Effector CD8-positive, alpha-beta T cell (primary cell): ENCODE measurements at places on chromosomes 11 and 22.

GRCh38 chr11:134571301-134571700, 159.3 kb upstream of the B3GAT1 start:
- no peak for DNase-seq

GRCh38 chr11:76005756-76006155, 190.7 kb downstream of the UVRAG start:
- no peak for DNase-seq

DNA sequence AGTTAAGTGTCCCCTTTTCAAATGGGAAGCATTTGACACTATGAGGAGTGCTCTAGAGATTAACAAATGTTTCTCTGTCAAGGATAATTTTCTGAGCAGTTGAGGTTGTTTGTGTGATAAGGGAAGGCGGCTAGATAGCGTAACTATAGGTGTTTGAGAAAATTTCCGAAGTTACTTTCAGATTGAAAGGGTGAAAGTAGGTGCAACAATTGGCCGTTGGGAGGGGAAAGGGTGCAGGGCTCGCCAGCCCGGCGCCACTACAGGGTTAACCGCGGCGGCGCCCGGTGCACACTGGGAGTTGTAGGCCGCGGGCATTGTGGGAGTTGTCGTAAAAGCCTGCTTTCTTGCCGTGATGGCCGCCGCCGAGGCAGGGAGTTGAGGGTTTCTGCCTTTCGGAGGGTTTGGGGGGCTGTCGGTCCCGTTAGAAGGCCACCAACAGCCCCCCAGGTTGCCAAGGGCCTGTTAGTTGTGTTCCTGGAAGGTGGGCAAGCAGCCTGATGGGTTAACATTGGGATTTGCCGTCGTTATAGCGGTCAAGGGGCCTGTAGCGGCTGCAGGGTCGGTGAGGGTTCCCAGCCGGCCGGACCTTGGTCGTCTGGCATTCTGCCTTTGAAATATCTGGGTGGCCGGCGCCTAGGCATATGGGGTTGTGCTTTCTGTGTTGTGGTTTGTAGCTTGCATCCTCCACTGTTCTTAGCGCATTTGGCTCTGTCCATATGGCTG, 36.5 kb upstream of the HSD17B12 start:
- DNase-seq: peak; percentile 77

DNA sequence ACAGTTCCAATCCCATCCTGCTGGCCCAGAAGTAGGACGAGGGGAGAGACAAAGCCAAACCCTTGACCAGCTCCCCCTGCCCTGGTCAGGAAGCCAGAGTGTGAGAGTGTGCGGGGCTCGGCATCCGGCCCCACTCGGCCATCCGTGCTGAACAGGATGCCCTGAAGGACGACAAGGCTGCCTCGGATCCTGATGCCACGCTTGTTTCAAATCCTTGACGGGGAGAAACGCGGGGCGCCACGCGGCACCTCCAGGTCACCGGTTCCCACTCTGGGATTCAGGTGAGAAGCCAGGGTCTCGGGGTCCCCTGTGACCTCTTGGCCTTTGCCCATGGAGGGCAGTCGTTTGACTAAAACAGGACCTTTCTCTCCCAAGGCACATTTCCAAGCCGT, 167.8 kb downstream of the BRD1 start:
- no peak for DNase-seq
